ENCODE measurements at places on chromosomes 16 and 17.
A peak's percentile ranks its signal among the peaks of the same experiment; 100 is the strongest.

- DNase-seq = no peak
These were observed 70.2 kb downstream of the SPAG9 start for GRCh38 chr17:51050291-51051033.

GRCh38 chr17:21098934-21099689 is 27.7 kb upstream of the DHRS7B start:
- peak; percentile 40 for DNase-seq

DNA sequence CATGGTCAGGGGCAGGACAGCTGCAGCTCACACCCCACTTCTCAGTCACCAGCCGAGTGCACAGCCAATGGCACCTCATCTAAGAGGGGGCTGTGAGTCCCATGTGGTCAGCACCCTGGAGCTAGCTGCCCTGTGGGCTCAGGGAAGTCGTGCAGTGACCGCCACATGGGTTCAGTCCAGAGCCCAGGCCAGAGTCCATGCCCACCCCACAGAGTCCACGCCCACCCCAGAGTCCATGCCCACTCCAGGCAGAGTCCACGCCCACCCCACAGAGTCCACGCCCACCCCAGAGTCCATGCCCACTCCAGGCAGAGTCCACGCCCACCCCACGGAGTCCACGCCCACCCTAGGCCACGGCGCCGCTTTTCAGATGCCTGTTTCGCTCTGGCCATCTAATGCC is 24.1 kb downstream of the SLC7A5 start:
- DNase-seq = no peak

DNA sequence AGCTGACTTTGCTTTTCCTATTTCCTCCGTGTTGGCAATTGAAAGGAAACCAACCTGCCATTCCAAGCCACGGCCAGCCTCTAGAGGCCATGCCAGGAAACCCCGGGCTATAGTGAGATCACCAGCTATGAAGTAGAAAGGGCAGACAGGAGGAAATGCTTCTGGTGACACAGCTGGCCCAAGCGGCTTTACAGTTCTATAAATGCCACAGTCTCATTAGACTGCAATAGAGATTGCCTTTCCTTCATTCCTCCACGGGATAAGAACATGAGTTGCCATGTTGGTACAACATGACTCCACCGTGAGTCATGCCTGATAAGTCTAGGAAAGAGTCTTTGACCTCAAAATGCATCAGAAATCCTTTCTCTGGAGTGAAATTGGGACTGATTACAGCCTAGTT is 384.9 kb downstream of the GRIN2A start:
- no peak for DNase-seq

GRCh38 chr17:62057696-62058095 is 7.4 kb downstream of the MED13 start:
- DNase-seq = no peak

GRCh38 chr17:67125417-67125816 is 81.1 kb downstream of the CACNG1 start:
- DNase-seq = no peak

- DNase-seq = no peak
These were observed 2.4 kb downstream of the ACTG1 start for GRCh38 chr17:81509972-81510784.

GRCh38 chr16:9650284-9650683 is 531.9 kb downstream of the GRIN2A start:
- no peak for DNase-seq

- DNase-seq = no peak
These were observed 17.2 kb downstream of the GINS3 start for GRCh38 chr16:58409316-58409973.

- DNase-seq = no peak
These were observed 4.3 kb downstream of the CHTF8 start for GRCh38 chr16:69127966-69128510.

DNA sequence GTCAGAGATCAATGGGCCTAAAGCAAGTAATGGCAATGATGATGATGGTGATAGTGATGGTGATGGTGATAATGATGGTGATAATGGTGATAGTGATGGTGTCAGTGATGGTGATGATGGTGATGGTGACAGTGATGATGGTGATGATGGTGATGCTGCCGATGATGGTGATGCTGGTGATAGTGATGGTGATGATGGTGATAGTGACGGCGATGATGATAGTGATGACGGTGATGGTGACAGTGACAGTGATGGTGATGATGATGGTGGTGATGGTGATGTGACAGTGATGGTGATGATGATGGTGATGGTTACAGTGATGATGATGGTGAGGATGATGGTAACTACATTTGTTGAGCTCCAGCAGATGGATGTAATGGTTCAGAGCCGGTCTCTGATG is 30.8 kb upstream of the OR4D1 start:
- DNase-seq = no peak

DNA sequence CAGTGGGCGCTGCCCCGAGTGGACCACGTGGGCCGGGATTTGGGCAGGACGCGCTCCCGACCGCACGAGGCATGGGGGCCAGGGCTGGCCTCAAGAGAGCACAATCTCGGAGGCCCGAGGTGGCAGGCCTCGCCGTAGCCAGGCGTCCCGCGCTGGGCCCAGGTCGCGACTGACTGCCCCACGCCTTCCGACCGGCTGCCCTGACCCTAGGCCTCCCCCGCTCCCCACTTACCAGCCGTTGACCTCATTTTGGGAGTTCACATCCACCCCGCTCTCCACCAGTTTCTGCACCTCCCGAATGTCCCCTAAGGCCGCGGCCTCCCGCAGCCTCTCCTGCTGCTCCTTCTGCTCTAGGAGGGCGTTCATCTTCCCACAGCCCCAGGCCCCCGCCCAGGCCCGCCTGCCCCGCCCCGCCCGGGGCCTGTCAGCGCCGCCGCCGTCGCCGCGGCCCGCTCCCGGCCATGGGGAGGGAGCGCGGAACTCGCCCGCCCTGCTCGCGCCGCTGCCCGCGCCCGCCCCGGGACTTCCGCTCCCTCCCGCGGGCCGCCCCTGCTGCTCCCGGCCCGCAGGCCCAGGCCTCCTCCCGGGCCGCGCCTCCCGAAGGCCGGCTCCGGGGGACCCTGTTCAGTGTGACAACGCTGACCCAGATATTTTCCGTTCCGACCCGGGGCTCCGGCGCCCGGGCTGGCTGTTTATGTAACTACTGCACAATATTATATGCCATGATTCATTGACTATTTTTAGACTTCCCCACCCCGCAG is at the start of gene ANKRD40:
Gene ANKRD40 (minus strand): TSS at position 626 of the 761 bp plus-strand sequence. CDS start 260 bp downstream, at position 366.
- DNase-seq = peak; percentile 81

DNA sequence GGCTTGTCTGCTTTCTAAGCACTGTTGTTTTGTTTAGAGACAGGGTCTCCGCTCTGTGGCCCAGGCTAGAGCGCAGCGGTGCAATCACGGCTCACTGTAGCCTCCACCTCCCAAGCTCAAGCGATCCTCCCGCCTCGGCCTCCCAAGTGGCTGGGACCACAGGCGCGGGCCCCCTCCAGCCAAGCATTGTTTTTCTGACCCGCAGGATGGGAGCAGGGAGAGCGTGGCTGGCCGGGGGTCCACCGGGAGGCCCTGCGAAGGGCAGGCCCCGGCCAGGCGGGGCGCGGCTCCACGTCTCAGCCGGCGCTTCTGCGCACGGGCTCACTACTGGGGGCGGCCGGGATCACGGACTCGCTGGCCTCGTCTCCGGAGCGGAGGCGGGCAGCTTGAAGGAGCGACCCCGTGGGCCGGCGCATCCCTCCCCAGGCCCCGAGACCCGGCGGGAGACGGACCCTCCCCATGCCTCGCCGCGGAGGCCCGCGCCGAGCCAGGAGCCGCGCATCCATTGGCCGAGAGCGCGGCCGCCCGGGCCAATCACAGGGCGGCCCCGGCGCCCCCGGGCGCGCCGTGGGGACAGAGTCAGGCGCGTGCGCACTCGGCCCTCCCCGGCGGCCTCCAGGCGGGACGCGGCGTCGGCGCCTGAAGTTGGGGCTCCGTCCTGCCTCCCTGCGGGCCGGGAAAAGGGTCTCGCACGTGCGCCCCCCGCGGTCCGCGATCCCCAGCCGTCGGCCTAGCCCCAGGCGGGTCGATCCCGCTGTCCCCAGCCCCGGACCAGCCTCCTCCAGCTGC is 24.9 kb downstream of the ACTG1 start:
- peak; percentile 66 for DNase-seq

GRCh38 chr16:83533193-83533592 is 274.6 kb upstream of the HSBP1 start:
- no peak for DNase-seq

- DNase-seq = no peak
These were observed 5.1 kb downstream of the PHAF1 start for GRCh38 chr16:67114793-67115192.

DNA sequence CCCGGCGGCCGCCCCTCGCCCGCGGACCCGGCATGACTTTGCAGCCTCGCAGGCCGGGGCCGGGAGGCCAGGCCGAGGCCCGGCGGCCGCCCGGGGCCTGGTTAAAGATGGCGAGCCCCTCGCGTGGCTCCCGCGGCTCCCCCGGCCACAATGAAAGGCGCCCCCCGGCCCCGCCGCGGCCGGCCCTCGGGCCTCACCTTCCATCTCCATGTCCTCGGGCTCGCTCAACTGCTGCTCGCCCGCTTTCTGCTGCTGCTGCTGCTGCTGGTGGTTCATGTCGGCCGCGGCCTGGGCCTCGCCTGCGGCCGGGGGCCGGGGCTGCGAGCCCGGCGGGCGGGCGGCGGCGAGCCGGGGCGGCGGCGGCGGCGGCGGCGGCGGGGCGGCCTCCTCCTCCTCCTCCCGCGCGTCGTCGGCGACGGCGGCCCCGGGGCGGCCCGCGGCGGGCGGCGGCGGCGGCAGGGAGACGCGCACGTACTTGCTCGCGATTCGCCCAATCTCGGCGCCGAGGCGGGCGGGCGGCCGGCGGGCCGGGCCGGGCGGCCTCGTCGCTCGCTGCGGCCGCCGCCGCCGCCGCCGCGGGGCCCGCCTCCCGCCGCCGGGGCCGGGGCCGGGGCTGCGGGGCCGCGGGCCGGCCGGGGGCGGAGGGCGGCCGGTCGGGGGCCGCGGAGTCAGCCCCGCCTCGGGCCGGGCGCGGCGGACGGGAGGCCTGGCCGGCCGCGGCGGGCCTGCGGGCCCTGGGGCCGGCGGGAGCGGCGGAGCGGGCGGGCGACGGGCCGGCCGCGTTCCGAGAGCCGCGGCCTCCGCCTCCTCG is 491 bp downstream of the USP7 start:
- DNase-seq = no peak

GRCh38 chr16:83630979-83631378 is 176.8 kb upstream of the HSBP1 start:
- DNase-seq = no peak

GRCh38 chr17:40615068-40615840 is 32.4 kb downstream of the SMARCE1 start:
- no peak for DNase-seq

DNA sequence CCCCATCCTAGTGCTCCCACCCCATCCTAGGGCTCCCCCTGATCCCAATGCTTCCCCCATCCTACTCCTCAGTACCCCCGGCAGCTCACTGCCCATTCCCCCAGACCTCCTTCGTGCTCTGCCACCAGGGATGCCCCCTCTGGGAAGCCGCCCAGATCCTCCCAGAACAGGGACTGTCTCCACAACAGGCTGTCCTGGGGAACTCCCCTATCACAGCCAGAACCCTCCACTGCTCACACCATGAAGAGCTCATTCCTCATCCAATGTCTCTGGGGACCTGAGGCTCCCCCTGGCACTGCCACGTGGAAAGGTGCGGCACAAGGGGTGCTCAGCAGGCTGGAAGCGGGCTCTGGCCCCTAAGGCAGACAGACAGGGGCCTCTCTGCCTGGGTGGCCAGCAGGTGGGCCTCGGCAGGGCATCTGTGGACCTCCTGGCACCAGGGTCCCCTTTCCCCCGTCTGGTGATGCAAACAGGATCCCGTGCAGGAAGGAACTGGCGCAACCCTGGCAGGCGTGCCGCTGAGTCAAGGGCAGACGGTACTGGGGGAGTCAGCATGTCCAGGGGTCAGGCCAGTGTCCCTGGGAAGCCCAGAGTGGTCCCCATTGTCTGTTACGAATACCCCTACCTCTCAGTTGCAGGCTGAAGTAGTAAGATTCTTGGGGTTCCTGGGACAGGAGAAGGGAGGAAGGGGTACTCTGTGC is 14.8 kb upstream of the PVALEF start:
- DNase-seq = no peak

DNA sequence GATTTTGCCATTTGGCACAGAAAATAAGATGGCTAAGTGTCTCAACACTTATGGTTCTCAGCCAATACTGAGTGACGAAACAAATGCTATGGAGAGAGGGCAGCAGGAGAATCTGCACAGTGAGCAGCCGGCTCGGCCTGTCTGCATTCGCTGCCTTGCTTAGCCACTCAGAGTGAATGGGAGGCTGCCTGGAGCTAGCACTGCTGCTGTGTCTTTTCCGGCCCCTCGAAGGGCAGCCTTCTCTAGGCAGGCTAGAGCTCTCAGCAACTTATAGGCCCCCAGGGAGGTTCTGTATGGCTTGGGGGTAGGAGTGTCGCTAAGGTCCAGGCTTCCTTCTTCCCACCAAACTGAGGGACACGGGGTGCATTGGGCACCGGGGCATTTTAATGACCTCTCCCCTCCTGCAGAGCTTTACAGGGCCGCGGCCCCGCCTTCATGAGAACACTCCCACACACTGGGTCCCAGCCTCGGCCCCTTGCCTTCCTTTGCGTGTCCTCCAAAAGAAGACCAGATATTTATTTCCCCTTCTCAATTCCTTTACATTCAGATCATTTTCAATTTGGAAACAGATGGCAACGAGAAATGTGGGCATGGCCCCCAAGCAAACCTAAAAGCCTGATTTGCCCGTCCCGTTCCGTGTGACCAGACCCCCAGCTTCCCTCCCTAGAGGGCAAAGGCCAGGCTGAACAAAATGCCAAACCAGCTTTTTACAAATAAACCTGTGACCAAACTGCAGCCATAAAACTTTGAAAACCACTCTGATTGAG is 670.9 kb downstream of the TOX3 start:
- no peak for DNase-seq

DNA sequence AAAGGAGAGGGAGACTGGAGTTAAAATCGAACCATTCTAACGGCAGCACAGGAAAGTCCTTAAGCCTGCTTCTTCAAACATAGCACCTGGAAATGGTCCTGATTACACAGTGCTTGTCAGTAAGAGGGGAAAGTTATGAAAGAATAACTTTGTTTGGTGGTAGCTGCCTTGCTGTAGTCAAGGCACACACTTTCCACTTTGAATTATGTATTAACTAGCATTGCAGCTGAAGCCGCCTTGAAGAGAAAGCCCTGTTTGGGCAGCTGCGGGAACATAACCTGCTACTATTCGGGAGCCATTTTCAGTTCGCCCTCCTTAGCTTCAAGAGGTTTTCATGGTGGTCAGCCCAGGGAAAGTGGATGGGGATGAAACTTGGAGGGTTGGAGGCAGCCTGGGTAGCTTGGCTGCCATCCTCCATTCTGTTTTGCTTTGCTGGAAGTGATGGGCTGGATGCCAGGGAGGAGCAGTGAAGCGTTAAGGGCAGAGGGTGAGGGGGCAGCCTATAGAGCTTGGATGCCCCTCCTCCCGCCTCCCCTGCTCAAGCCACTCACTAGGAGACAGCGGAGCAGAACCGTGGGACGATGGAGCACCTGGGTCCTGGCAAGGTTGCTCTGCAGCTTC is 5.3 kb upstream of the HAS3 start:
- no peak for DNase-seq

DNA sequence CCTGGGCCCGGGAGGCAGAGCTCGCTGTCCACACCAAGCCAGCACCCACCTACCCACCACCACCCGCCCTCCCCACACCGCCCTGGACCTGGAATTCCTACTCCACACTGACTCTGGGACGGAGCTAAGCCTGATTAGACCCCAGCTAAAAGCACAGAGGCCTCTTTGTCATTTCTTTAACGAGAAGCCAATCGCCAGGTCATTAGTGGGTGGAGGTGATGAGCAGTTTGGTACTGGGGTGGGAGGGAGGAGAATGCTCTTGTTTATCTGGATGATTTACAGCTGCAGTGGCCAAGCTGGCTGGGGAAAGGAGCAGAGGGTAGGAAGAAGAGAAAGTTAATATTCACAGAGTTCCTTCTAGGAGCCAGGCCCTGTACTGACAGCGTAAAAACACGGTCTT is 6.0 kb upstream of the BHLHA9 start:
- no peak for DNase-seq

Measured in stimulated activated CD8-positive, alpha-beta memory T cell treated with anti-CD3 and anti-CD28 coated beads, Interleukin-12 subunit alpha, Interleukin-12 subunit beta, amount 100 ng/mL, for 1 hour (primary cell).